ENCODE measurements at places on chromosomes 5 and 9.

GRCh38 chr5:6950860-6951259 is 237.6 kb downstream of the TENT4A start:
- no peak for DNase-seq

DNA sequence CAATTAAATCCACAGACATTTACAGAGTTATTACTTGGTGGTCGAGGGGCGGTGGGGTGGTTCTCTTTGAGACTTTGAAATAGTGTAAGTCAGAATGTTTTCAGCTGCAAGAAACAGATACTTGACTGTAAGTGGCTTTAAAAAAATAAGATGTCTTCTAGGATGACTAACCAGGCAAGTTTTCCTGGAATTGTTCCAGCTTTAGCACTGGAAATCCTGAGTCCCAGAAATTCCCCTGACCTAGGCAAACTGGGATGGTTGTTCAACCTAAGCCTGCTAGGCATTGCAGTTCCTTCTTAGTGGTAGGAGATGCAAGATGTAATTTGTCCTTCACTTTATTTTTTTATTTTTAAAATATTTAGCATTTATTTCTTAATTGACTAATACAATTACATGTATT is 169.5 kb upstream of the POC5 start:
- no peak for DNase-seq

- DNase-seq, result no peak
Measured at GRCh38 chr9:16715404-16715803, 155.1 kb downstream of the BNC2 start.

DNA sequence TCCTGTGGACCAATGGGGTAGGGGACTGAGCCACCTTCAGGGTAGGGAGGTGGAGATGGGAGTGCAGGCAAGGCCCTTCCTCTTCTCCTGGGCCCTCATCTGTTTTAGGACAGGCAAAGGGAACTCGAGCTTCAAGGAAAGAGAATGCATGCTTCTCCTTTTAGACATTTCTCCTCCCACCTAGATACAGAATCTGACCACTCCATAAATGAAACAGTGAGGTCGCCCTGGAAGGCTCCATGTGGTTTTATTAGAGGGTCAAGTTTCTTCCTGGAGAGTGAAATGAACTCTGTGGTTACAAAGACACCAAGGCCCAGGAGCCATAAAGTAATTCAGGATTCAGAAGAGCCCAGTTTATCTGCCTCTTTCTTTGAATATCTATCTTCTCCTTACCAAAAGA is 14.9 kb downstream of the LHFPL2 start:
- no peak for DNase-seq

- DNase-seq, result no peak
Measured at GRCh38 chr5:114377050-114377844, 15.4 kb downstream of the KCNN2 start.

DNA sequence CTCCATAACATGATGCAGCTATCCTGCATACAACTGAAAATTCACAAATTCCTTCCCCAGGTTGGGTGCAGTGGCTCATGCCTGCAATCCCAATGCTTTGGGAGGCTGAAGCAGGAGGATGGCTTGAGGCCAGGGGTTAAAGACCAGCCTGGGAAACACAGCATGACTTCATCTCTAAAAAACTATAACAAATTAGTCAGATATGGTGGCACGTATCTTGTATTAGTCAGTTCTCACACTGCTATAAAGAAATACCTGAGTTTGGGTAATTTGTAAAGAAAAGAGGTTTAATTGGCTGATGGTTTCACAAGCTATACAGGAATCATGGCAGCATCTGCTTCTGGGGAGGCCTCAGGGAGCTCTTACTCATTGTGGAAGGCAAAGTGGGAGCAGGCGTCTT is 56.4 kb upstream of the DAPK1 start:
- no peak for DNase-seq

DNA sequence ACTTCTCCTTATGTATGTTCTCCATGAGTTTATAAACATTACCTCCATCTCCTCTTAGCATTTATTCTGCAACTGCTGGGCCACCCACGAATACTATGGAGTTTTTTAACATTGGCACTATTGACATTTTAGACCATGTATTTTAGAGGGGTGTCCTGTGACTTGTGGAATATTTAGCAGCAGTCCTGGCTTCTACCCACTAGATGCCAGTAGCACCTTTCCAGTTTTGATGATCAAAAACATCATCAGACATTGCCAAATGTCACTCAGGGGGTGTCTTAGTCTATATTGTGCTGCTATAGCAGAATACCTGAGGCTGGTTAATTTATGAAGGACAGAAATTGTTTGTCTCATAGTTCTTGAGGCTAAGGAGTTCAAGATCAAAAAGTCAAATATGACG is 187.5 kb upstream of the RORB start:
- DNase-seq, result no peak

- no peak for DNase-seq
Measured at GRCh38 chr9:33659921-33660320, 135.4 kb upstream of the PRSS3 start.

GRCh38 chr5:17665836-17666235 is 31.6 kb downstream of the TAF11L14 start:
- DNase-seq, result no peak

GRCh38 chr5:74639807-74640449 is 600 bp downstream of the ENC1 start:
- no peak for DNase-seq

GRCh38 chr5:179793468-179794139 is at the start of gene LTC4S:
Gene LTC4S, plus strand, starts transcription at chr5:179793986. Its CDS starts 95 bp downstream, at chr5:179794081.
- no peak for DNase-seq

GRCh38 chr9:73714294-73714693 is 562.6 kb downstream of the ANXA1 start:
- no peak for DNase-seq

- DNase-seq, result no peak
Measured at GRCh38 chr5:91098541-91098940, 284.6 kb downstream of the ARRDC3 start.

GRCh38 chr5:172939071-172939470 is 20.2 kb upstream of the RPL26L1 start:
- DNase-seq, result no peak

DNA sequence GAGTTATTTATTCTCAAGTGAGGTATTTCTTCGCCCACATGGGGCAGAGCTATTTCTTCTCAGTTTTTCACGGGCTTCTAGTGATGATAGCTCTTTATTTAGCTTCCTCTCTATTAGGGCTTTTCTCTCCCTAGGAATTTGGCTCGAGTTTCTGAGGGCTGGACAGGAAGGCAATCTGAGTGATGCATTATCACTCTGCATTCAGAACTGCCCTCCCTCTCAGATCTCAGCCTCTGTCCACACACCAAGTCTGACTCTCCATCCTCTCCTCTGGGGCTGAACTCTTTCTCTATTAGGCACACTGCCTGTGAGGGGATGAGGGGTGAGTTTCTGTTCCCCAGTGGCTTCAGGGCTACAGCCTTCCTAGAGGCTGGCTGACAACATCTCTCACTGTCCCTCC is 14.9 kb upstream of the SCAMP1 start:
- DNase-seq, result no peak

- no peak for DNase-seq
Measured at GRCh38 chr5:118598311-118598710, 390.0 kb downstream of the DTWD2 start.

- DNase-seq, result no peak
Measured at GRCh38 chr9:89730715-89731114, 125.9 kb downstream of the GADD45G start.

DNA sequence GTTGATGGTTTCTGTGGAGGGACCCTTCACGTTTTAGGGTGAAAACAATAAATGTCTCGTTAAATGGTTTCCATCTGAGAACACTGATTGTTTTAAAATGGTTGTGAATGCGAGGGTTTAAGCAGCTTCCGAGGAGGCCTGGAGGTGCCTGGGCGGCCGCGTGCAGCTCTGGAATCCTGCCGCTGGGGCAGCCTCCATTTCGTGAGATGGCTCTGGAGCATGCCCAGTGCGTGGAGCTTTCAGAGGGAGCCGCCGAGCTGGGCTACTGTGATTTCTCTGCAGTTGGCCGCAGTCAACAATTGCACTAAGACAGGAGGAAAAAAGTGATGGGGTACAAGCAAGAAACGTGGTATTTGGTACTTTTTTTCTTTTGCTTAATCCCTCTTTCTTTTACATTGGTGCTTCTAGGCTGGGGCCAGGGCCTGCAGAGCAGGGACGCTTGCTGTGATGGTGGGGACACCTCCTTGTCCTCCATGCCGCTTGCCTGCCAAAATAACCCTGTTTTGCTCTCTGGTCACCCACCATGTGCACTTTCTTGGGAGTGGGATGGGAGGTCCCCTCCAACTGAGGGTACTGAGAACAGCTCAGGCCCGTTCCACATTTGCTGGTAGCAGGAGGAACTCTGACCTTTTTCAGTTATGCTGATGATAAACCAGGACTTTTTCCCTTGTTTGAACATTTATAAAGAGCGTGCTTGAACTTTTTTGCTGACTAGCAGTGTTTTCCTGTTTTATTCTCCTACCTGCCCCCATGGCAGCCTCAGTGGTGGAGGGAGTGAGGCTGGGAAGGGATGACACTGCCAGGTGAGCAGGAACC is 47.1 kb downstream of the EHMT1 start:
- DNase-seq, result no peak
